GM12891 (cell line): ENCODE measurements at places on chromosomes 5 and 9.

GRCh38 chr5:112960315-112960714 is 16.3 kb upstream of the DCP2 start:
- DNase-seq, result no peak

- DNase-seq, result peak; percentile 17
Measured at GRCh38 chr5:35904443-35905132, 33.8 kb downstream of the CAPSL start.

- peak; percentile 37 for DNase-seq
Measured at GRCh38 chr5:149549461-149550267, 1.6 kb downstream of the CSNK1A1 start.

GRCh38 chr9:89662718-89663613 is 58.2 kb downstream of the GADD45G start:
- DNase-seq, result no peak

GRCh38 chr9:118529210-118529609 is 825.0 kb downstream of the TLR4 start:
- DNase-seq, result no peak

DNA sequence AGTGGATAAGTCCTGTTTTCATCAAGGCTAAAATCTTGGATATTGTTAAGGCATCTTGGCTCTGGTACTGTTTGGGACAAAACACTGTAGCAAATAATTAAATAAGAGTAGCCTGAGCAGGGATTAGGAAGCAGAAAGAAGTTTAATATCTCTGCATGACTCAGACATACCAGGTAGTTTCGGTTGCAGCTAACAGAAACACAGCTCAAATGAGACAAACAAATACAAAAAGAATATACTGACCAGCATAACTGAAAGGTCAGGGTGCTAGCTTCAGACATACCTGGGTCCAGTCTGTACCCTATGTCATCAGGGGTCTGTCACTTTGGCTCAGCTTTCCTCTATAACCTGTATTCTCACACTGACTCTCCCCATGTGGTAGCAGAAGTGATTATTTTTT is 156.4 kb upstream of the MAP3K1 start:
- DNase-seq, result no peak

- no peak for DNase-seq
Measured at GRCh38 chr5:133124891-133125290, 73.1 kb downstream of the HSPA4 start.

GRCh38 chr5:101915554-101915953 is 380.5 kb downstream of the SLCO4C1 start:
- DNase-seq, result no peak

DNA sequence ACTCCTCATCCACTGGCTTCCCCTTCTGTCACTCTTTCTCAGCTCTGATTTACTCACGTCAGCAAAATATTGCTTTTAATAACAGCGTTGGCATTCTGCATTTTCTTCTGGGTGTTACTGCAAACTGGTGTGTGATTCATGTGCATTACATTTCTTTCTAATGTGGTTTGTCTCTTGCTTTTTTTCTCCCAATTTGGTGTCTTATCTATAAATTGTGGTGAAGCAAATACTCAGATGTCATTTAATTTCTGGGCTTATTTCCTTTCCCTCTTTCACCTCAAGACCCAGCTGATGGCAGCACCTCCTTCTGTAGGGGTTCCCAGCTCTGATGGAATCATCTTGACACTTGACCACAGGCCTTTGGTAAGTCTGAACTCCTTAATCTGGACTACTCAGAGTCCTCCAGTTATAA is 180.7 kb upstream of the ZNF618 start:
- no peak for DNase-seq

DNA sequence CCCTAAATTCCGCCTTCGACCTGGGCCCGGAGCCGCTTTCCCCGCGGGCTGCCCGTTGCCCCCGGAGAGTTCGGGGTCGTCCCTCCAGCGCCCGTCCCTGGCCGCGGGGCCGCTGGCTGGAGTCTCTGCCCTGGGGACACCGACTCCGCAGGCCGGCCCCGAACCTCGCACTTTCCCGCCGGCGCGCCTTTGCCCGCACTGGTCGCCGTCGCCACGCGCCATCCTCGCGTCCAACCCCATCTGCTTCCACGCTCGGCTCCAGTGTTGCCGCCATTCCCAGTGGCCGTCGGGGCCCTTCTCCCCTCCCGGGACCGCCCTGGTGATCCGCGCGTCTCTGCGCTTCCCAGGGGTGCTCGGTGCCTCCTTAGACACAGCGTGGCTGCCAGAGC is 11.0 kb downstream of the LHX3 start:
- no peak for DNase-seq

DNA sequence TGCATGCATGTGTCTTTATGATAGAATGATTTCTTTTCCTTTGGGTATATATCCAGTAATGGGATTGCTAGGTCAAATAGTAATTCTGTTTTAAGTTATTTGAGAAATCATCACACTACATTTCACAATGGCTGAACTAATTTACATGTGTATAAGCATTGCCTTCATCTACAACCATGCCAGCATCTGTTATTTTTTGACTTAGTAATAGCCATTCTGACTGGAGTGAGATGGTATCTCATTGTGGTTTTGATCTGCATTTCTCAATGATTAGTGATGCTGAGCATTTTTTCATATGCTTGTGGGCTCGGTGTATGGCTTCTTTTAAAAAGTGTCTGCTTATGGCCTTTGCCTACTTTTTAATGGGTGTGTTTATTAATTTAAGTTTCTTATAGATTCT is 102.3 kb upstream of the CCDC112 start:
- DNase-seq, result no peak

DNA sequence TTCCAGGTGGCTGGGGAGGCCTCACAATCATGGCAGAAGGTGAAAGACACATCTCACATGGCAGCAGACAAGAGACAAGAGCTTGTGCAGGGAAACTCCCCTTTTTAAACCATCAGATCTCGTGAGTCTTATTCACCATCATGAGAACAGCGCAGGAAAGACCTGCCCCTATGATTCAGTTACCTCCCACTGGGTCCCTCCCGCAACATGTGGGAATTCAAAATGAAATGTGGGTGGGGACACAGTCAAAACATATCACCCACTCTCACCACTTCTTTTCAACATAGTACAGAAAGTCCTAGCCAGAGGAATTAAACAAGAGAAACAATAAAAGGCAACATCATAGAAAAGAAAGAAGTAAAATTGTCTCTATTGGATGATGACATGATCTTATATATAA is 223.4 kb upstream of the SLC24A2 start:
- no peak for DNase-seq

DNA sequence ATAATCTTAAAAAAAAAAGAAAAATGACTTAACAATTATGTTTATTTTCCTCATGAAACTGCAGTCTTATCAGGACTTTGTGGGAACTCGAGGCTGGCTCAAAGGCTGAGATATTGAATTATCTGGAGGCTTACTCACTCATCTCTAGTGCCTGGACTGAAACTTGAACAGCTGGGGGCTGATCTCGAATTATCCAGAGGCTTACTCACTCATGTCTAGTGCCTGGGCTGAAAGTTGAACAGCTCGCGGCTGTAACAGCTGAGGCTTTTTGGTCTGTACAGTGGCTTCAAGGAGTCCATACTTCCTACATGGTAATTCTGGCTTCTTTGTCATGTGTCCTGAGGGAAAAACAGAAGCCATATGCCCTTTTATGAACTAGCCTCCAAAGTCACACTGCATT is 371.9 kb downstream of the CETN3 start:
- DNase-seq, result no peak

GRCh38 chr5:69046375-69046957 is 47.3 kb upstream of the SLC30A5 start:
- DNase-seq, result no peak

DNA sequence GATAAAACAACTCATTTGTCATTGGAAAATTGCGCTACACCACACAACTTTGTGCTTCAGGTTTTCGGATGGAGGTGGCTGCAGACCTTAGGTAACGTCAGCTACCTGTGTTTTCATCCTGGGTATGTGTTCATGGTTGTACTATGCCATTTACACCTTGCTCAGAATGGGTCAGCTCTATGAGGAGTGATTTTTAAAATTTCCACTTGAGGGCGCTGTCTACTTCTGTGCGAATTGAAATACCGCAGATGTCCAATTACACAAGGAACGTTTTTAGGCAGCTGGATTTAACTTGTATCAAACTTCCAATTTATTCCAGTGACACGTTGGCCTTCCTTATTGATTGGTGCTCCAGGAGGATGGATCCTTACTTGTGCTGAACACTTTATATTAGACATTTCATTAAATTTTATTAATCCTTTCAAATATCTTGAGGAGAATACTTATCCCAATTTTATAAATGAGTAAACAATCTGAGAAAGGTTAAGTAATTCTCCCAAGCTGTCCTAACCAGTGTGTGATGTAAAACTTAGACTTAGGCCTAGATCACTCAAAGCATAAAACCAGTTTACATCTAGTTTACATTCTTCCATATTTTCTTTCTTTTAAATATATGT is 23.4 kb downstream of the DMRTA1 start:
- DNase-seq, result no peak

- no peak for DNase-seq
Measured at GRCh38 chr5:160846642-160847041, 5.4 kb downstream of the ATP10B start.

DNA sequence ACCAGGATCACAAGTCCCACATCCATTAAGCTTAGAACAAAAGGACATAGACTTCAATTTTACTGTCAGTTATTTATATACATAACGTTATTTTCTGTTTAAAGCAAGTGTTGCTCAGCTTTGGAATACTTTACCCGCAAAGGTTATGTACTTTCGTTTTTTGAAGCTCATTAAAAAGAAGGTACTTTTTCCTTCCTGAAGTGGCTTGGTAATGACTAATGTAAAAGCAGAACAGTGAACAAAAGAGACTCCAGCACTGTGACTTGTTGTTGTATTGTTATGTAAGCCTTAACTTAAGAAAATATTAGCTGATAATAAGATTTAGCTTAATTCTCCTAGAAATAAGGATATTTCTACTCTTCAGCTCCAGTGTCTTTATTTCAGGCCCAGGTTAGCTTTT is 97.3 kb upstream of the SLCO6A1 start:
- no peak for DNase-seq

DNA sequence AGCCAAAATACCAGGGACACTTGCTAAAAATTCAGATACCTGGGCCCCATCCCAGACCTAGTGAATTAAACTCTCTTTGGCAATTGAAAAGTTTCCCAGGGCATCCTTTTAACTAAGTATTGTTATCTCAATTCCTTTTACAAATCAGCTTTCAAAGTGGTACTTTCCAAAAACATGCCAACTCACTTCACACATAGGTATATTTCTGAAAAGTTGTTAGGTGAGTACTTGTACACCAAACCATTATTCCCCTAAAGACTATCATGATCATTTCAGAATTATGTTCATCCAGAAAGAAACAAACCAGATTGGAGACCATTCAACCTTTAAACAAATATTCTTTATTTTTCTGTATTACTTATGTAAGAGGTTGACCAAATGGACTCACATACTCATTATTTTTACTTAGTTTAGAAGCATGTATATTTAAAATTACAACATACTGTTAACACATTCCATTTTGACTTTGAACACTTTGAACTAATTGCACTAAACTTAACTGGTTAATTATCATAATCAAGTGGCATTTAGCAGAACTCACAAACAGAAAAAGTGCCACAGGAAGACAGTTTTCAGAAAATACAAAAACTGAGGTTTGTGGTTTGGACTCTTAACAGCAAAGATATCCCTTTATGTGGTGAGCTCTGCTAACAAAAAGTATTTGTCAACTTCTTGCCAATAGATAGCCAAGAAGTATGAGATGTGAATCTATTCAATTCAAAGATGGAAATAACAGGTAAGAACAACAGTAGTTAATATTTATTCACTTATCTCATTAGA is 40.7 kb downstream of the KIAA0825 start:
- DNase-seq, result no peak

DNA sequence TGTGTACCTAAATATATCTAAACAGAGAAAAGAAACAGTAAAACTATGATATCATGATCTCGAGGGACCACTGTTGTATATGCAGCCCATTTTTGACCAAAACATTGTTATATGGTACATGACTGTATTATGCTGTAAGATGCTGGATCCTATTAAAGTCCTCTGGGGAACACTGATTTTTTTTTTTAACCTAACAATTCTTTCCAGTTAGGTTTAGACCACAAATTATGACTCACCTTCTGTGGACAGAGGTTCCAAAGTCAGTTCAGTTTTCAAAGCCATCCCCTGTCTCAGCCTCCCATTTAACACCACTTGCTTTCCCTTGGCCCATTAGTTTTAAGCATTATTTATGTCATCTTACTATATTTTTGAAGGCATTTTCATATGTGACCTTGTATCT is 27.1 kb downstream of the TRMO start:
- DNase-seq, result no peak

DNA sequence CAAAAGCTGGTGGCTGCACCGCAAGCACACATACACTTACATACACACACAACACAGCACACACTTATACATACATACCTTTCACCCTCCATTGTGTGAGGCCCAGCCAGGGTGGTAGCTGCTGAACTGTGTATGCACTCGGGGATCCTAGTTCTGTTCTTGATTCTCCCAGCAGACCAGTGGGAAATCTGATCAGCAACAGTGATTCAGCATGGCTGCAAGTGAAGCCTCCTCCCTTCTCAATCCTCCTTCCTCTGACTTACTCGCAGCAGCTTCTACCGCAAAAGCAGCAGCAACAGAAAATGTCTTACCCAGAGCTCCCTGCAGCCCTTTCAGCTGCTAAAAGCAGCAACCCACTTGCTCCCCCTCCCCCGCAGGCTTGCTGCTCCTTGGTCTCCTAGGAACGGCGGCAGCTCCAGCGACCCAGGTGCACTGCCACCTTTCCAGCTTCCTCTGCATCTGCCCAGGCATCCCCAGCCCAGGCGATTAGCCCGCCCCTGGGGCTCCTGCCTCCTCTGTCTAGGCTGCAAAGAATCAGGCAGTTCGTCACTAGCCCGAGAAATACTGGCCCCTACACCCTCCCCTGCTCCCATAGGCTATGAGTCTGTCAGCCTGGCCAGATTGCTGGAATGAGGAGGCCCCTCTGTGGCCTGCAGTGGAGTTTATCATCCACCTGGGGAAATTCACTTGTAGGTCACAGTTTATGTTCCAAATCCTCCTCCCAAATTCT is at the start of gene KLHL3:
Gene KLHL3, minus strand, starts transcription at position 535 of the 730 bp plus-strand sequence. Its CDS starts 443 bp downstream, at position 92.
- peak; percentile 12 for DNase-seq

GRCh38 chr9:214351-214647 is 366 bp upstream of the DOCK8 start:
- no peak for DNase-seq

DNA sequence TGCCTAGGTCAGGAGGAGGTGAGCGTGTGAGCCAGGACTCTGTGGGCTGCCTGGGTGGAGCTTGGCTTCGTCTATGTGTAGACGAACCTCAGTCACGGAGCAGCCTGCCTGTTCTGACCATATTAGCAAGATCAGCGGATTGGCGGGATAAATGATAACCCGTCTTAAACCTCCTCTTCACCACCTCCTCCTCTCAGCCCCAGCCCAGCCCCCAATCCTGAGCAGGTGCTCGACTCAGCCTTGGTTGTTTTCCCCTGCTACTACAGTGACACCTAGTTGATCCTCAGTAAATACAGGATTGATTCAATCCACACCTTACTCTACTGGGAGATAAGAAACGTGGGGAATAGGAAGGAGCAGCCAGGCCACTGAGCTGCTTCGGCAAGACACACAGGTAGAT is 286.1 kb downstream of the IRX2 start:
- no peak for DNase-seq

- no peak for DNase-seq
Measured at GRCh38 chr9:109035684-109036423, 22.6 kb upstream of the CTNNAL1 start.
